ENCODE measurements at places on chromosomes 3 and 15.

DNA sequence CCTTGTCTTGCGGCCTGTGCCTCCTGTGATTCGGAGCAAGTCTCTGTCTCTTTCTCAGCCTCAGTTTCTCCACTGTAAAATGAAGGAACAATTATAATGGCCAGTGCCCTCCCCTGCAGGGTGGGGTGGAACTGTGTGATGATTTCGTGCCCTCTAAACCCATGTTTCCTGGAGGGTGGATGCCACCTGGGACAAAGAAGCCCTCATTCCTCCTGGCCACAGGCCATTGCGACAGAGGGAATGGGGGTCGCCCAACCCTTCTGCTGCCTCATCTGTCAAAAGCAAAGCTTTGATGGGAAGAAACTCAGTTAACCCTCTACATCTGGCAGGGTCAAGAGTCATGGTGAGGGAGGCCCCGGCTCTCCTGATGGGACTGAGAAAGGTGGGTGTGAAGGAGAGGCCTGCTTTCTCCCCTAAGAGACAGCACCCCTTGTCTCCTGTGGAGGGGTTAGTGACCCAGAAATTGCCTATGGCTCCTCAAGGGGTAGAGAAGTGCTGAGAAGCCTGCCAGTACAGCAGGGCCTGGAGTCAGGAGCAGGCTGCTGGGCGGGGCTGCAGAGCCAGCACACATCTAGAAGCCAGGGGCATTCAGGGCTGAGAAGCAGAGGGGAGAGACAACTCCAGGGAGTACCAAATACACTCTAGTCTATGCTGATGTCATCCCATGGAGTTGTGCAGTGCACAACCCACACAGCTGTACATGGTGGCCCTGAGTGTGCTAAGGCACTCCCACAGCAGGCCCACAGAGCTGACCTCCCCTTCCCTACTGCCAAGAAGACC lies 61.0 kb downstream of the PLXNA1 start:
- no peak for DNase-seq

- no peak for DNase-seq
These were observed 63.8 kb downstream of the SPSB4 start for GRCh38 chr3:141114816-141115460.

GRCh38 chr3:141020143-141020830 lies 30.9 kb upstream of the SPSB4 start:
- DNase-seq: no peak

- DNase-seq: no peak
These were observed 8.9 kb upstream of the CHRNA3 start for GRCh38 chr15:78629716-78630065.

DNA sequence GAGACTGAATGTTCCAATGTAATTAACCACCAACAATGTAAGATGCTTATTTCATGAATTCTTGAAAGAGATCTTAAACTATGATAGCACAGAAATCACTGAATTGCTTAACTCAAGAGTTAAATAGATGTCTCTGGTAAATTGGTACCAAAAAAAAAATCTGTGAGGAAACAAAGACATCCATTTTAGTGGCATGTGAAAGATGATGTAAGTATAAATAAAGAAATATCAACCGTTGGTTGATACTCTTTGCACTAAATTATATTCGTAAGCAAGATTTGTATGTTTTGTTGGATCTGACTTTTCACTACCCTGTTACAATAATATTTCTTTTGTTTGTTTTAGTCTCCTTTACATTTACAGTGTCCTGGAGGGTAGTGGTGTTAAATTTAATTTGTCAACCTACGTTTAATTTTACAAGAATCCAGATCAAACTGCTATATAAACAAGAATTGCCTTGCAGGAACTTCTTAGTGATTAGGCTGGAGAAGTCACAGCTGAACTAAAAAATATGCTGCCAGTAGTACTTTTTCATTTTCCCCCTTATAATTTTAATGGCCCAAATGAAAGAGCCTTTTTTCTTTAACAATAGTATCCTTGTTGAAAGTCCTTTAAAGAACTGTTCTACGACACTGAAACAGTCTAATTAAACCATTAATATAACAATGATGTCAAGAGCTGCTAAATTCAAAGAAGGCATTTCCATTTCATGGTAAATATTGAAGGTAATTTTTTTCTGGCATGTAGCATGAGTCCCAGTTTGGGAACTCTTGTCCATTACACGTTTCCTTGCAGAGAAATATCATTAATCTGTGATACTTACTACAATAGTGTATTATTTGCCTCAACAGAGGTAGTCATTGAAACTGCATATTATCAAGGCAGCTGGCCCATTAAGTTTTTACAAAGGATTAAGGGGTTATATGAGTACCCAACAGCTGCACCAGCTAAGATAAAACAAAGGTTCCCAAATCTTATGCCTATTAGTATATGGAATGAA lies 109.6 kb upstream of the PHLDB2 start:
- no peak for DNase-seq

DNA sequence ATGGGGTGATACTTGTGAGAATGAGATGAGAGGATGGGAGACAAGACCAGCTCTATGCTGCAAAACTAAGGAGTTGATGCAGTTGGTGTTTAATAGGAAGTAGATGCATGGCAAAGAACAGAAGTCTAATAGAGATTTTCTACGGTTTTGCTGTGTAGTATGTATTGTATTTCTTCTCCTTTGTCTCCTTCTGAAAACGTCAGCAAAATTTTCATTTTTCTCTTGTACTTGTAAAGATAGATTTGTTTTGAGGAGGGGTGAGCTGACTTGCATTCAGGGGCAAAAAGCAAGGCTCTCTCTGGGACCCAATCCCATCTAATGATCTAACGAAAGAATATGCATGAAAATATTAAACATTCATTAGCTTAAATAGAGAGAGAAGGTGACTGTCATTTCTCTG lies 94.6 kb upstream of the NANOGP8 start:
- no peak for DNase-seq

- DNase-seq: no peak
These were observed 27.6 kb downstream of the ANP32A start for GRCh38 chr15:68792901-68793766.

DNA sequence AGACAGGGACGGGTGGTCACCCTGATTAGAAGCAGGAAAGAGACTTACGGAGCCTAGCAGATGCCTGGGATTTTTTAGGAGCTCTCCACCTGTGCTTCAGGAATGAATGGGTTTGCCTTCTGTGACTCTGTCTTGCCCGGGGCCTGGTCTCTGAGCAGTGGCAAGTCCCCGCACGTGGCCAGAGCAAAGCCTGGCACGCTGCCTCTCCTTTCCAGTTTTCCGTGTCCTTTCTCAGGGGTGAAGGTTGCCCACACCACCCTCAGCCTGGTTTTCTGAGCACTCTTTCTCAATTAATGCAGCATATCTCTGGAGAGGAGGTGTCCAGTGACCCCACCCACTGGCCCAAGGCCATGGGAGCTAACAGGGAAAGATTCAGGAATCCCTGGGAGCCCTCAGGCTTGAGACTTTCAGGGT lies 14.5 kb upstream of the CHST14 start:
- DNase-seq: no peak

DNA sequence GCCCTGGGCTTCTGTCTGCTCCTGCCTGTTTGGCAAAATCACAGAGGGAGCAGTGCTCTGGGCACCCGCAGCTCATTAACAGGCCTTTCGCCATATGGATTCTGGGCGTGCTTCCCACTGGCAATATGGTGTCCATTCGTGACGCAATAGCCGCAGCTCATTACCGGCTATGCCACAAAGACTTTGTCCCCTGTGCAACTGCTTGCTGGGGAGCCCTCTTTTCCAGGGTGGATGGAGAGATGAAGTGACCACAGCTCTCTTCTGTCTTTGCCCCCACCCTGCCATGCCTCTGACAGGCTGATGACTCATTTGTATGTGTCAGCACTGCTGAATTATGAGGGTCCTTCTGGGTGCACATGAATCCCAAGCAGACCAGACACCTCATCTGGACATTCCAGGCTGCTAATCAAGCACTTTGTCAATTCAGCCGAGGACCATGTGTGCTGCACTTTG lies 214.3 kb upstream of the FEZF2 start:
- DNase-seq: no peak

DNA sequence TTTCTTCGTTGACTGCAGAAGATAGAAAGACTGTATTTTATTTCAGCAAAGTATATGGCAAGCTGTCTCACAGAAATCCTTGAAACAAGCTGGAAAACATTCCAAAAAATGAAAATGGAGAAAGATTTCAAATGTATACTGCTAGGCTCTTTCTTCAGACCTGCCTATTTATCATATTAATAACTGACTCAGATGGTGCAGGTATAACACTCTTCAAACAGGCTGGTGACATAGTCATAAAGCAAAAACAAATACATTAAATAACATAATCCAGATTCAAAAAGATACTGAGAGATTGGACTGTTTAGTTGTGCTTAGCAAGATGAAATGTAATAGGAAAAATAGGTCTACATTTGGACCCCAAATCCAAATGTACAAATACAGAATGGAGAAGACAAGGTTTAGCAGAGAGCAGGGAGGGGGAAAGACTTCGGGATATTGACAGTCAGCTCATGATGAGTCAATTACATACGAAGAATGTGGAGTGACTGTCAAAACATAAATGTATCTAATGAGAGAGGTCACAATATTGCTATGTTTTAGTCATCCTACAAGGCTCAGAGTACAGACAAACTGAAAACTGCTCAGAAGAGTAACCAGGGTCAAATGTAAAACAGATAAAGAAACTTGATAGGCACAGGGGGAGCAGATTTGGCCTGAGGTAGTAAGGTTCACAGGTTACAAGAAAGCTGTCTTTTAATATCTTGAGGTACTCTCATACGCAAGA lies 88.7 kb downstream of the DMXL2 start:
- DNase-seq: no peak

- no peak for DNase-seq
These were observed 19.4 kb downstream of the RBP1 start for GRCh38 chr3:139519998-139520737.

DNA sequence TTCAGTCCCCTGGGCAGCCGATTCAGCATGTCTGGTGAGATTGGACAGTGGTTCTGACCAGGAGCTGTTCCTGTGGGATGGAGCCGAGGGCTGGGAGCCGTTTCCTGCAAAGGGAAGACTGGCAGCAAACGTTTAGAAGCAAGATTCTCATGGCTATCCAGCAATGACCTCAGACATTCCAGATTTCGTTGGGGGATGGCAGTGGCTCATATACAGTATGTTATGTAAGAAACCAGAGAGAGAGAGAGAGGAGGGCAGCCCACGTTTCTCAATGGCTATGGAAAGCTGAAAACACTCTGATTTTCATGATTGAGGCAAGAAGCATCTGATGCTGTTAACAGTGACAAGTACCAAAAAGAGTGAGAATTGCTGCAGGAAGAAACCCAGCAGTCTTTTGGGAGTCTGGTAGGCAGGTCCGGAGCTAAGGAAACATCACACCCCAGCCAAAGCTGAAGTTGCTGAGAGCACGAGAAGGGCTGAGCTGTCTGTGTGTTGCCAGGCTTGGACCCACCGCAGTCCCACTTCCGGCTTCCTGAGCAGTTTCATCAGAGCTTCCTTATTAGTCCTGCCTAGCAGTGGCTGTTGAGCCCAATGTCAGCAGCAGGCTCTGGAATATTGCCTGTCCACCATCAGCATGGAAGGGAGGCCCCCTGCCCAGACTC lies 25.6 kb upstream of the VPS8 start:
- DNase-seq: no peak

DNA sequence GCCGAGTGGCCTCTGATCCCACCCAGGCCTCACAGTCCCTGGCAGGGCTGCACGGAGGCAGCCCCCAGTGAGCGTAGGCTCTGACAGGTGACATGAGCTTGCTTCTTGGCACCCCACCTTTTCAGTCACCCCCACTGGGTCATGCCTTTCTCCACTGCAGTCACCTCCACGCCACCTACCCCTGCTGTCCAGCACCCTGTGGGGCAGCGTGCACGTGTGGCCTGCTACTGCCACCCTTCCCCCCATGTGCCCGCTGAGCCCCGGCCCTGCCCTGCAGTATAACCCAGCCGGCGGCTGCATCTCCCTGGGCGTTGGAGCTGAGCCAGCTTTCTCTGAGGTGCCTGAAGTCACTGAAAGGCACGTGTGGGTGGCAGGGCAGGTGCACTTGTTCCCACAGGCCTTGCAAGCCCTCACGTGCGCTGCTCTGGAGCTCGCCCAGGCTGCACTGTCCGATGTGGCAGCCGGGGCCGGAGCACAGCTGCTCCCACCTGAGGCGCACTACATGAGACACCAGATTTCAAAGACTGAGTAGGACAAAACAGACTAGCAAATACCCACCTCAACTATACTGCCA lies 65.6 kb downstream of the NIPA2 start:
- DNase-seq: no peak

DNA sequence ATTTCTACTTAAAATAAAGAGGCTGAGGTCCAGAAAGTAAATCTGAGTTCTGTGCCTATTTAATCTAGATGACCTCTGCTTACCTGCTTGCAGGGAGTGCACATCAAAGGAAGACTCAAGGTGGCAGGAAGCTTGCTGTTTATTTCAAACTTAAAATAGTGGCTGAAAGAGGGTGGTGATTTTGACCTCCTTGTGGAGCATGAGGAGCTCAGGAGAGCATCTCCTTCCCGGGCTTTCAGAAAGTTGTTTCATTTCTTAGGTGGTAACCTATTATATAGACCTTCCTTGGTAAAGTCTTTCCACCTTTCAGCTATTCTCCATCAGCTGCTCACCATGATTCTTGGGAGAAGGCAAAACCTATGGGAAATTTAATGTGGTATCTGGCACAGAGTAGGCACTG lies 494 bp downstream of the GCSAM start:
- DNase-seq: no peak

DNA sequence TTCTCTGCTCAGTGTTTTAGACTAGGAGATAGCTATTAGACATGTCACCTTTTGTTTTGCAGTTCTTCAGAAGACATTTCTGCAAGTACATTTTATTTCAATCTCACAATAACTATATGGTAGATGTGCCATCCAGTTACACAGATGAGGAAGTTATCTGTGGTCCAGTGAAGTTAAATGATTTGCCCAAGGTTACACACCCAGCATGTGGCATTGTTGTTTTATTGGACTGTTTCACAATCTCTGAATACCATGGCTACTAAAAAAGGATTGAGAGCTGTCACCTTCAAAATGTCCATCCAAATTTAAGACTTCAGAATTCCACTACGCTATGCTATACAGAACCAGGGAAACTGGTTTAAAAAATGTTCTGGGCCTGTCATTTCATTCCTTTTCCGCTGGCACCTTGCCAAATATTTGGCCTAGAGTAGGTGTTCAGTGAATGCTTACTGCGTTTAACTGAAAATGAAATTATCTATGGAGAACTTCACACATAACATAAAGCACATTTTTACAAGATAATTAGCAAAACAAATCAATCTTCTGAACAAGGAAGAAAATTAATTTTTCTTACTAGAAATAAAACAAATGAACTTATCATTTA lies 20.2 kb downstream of the TM6SF1 start:
- DNase-seq: no peak

GRCh38 chr3:178536211-178537079 lies at the start of gene KCNMB2:
KCNMB2 (plus strand) TSS chr3:178536436.
- no peak for DNase-seq
